ENCODE measurements at places on chromosomes 4 and X. TPM values are rescaled to one million over a fixed set of nuclear protein-coding genes. Genes with fewer than 3 reads are reported as not detected.

YY2 gene
- total RNA-seq, result 1.6 TPM

CENPI gene
- total RNA-seq, result 20.3 TPM

UBQLN2 gene
- 11.9 TPM for total RNA-seq

CPE gene
- total RNA-seq, result 3.5 TPM

ABCG2 gene
- total RNA-seq, result 2.2 TPM

NDNF gene
- total RNA-seq, result 0.32 TPM

TRIM75 gene
- 0.32 TPM for total RNA-seq

SH2D1A gene
- not detected for total RNA-seq

NLRP2B gene
- not detected for total RNA-seq

- no peak for DNase-seq
Measured at GRCh38 chrX:135489542-135489941, 30.9 kb upstream of the INTS6L start.

GRCh38 chr4:158161551-158162354 lies 11.1 kb downstream of the GASK1B start:
- DNase-seq, result peak; percentile 95

GRCh38 chr4:165612936-165613335 lies 234.1 kb downstream of the CPE start:
- no peak for DNase-seq

- no peak for DNase-seq
Measured at GRCh38 chr4:8322794-8323704, 53.5 kb downstream of the HTRA3 start.

- DNase-seq, result no peak
Measured at GRCh38 chr4:186728631-186729271, 5.1 kb upstream of the FAT1 start.

DNA sequence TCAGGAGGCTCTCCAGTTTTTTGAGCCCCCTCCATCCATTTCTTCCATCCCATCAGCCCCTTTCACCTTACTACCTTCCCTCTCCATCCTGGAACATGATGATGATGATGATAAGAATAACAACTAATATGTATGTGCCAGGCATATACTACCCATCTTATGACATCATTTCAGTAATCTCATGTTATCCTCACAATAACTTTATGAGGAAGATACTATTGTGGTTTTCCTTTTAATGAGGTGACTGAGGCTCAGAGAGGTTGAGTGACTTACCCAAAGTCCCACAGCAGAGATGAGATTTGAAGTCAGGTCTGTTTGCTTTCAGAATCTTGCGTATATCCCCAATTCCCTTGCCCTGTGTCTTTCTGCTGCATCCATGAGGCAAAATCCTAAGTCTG lies 55.1 kb downstream of the RTL9 start:
- DNase-seq, result no peak

GRCh38 chr4:6320663-6321062 lies 51.0 kb downstream of the WFS1 start:
- DNase-seq, result no peak

- no peak for DNase-seq
Measured at GRCh38 chrX:74931214-74931613, 6.0 kb upstream of the NEXMIF start.

DNA sequence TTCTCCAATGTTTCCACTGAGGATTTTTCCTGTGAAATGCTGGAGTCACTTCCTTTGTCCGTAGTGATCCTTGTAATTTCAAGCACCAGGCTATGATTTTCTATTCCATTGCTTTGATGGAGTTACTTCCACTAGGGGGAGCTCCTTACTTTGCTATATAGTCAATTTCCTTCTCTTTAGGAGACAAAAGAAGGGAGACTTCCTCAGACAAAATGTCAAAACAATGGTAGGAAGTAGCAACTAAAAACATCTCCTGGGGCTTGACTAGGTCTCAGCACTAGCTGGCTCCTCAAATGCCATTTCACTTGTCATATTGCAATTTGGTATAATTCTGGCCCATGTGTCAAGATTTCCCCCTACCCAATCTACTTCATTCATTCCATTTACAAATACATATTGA lies 24.1 kb downstream of the ZCCHC12 start:
- DNase-seq, result peak; percentile 51

DNA sequence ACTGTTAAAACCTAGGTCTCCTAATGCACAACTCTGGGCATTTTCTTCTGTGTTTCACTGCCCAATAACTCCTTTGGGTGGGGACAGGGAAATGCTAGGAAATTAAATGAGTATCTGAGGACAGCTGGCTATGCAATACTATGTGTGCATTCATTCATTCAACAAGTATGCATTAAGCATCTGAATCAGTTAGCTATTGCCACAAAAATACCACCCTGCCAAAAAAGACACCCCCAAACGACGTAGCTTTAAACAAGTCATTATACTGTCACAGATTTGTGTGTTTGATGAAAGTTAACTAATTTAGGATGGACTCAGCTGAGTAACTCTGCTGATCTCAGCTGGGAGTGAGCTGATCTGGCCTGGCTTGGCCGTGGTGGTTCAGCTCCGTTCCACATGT lies 29.8 kb upstream of the PTCHD1 start:
- no peak for DNase-seq

GRCh38 chr4:10577508-10578426 lies 106.8 kb downstream of the CLNK start:
- no peak for DNase-seq

GRCh38 chr4:46852800-46853199 lies 56.2 kb downstream of the COX7B2 start:
- DNase-seq, result no peak

GRCh38 chr4:1676605-1677525 lies 7.2 kb downstream of the FAM53A start:
- DNase-seq, result no peak

GRCh38 chr4:112778520-112778919 lies 141.6 kb downstream of the LARP7 start:
- DNase-seq, result no peak

DNA sequence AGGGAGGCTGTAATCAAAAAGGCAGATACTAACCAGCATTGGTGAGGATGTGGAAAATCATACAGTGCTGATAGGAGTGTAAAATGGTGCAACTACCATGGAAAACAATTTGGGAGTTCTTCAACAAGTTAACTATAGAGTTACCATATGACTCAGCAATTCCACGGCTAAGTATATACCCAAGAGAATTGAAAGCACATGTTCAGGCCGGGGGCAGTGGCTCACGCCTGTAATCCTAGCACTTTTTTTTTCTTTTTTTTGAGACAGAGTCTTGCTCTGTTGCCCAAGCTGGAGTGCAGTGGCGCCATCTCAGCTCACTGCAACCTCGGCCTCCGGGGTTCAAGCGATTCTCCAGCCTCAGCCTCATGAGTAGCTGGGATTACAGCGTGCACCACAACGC lies 15.0 kb upstream of the CD99L2 start:
- peak; percentile 42 for DNase-seq

DNA sequence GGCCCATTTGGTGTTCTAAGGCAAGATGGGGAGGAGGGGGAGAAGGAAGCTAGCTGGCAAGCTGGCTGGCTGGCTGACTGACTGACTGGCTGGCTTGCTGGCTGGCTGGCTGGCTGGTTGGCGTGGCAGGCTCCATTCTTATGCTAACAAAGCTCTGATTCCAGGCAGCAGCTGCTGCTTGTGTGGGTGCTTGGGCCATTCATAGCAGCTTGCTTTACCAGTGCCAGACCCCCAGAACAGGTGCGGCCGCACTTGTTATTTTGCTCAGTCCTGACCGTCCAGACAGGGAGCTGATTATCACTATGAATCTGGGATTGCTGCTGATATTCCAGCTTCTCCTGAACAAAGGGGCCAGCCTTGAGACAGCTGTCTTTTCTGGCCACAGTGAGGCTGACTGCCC lies 131.2 kb upstream of the PAK3 start:
- DNase-seq, result no peak

DNA sequence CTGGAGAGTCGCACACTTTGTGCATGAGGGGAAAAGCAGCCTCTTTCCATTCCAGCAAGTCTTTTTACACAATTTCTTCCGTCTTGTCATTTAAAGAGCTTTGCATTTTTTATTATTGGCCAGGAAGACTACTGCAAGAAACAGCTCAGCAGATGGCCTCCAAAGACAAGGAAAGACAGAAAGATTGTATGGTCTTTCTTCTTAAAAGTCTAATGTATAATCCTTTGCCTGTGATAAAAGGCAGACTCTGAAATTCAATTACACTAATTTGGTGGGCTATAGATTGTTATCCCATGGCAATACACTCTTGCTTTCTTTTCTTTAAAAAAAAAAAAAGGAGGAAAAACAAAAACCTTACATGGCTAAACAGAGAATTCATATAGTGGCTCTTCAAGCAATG lies 5.9 kb downstream of the CAPN6 start:
- no peak for DNase-seq

DNA sequence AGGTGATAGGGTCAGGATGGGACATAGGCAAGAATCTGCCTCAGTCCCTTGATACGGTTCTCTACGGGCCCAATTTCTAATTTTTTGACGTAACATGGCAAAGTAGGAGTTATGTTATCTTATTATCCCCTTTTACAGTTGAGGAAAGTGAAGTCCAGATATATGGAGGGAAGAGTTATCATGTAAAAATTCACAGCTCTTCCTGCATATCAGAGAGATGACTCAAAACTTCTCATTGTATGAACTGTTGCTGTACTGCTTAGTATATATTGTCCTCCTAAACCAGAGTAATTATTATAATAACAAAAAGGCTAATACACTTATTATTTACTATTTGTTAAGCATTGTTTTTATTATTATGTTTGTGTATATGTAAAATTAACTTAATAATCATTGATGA lies 260.5 kb upstream of the IGFBP7 start:
- DNase-seq, result no peak

GRCh38 chrX:141176586-141177451 lies at the start of gene LDOC1:
Gene LDOC1 (minus strand): TSS chrX:141177129. CDS start chrX:141177021, 108 bp downstream.
- DNase-seq, result peak; percentile 68

All from fibroblast of villous mesenchyme (primary cell).